ENCODE measurements at places on chromosomes 1 and 21.

GRCh38 chr1:156444407-156445001 lies 56.1 kb downstream of the MEF2D start:
- DNase-seq, result peak; percentile 67

- peak; percentile 83 for DNase-seq
Measured at GRCh38 chr21:43345746-43346409, 81.1 kb downstream of the SIK1 start.

DNA sequence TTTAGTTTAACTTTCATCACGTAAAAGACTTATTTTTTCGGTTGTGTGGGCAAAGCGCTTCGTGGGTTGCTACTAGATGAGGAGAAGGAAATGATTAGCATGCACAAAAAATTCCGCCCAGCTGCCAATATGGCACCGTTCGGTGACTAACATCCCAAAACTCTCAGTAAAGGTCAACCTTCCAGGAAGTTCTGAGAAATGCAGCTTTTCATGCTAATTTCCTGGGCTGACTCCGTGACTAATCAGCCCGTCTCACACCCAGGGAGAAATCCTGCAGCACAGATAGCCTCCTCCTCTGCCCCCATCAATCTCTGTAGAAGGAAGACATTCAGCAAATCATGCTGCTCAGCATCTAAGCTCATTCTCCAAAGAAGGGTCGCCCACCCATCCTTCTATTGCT lies 34.1 kb downstream of the TMCO4 start:
- no peak for DNase-seq

DNA sequence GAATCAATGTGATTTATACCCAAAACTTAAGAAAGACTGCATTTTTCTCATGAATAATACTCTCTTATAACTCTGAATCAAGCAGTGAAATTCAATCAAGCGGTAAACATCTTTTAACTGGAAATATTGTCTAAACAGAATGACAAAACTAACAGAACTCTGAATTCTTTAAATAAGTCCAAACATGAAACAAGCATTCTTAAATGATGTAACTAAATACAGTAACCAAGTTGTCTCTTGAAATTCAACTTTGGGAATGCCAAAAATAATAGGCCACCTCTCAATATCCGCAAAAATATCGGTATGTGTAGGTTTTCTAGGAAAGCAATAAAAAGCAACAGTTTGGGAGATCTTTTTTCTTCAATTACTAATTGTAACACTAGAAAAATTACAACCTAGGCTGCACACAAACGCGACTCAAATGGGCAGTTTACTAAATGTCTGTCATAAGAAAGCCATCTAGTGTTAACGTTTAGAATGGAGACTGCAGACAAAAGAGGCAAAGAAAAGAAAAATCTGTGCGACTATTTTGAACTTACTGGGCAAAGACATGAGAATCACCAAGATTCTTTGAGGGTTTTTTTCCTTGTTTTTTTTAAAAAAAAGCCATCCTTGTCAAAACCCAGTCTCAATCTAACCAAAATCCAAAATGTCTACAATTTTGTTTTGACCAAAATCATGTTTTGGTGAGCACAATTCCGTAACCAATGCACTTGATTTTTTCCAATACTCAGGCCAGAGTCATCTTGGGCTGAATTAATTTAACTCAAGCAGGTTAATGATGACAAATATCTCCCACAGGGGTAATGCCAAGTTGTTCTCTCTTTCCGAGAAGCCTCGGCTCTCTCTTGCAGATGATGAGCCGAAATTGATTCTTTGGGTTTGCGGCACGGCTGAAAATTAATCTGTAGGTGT lies 1.3 kb downstream of the SIPA1L2 start:
- DNase-seq, result peak; percentile 54

GRCh38 chr1:230737622-230738262 lies 9.4 kb upstream of the CAPN9 start:
- peak; percentile 23 for DNase-seq

DNA sequence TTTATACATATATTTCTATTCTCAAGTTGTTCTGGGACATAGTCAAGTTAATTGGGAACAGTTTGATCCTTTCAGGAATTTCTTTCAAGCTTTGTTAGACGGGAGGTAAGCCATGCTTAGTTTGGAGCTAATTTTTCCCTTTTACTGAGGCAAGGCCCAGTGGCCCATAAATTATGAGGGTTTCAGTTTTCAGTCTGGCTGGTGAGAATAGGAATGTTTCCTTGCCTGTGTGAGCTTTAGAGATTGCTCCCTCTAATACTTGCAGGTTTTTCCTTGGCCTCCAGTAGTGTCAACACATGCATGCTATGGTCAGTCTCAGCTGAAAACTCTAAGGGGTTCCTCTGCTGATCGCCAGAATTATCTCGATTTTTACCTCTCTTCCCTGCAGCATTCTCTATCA lies 14.1 kb upstream of the PHGDH start:
- no peak for DNase-seq

GRCh38 chr1:77036560-77036959 lies 169.3 kb downstream of the ST6GALNAC5 start:
- peak; percentile 37 for DNase-seq

DNA sequence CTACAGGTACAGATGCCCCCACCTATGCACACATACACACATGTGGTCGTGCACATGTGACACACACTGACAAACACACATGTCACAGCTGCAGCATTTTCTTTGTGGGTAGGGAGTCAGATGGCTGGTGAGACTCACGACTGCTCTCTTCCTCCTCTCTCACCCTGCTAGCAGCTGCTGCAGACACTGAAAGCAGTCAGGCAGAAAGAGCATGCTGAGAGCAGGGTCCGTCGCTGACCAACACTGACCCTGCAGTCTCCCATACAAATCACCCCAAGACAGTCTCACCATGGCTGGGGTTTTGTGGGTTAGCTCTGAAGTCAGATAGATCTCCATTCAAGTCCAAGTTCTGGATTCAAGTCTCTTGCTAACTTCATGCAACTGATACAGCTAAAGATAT lies 188.3 kb downstream of the ASTN1 start:
- no peak for DNase-seq

DNA sequence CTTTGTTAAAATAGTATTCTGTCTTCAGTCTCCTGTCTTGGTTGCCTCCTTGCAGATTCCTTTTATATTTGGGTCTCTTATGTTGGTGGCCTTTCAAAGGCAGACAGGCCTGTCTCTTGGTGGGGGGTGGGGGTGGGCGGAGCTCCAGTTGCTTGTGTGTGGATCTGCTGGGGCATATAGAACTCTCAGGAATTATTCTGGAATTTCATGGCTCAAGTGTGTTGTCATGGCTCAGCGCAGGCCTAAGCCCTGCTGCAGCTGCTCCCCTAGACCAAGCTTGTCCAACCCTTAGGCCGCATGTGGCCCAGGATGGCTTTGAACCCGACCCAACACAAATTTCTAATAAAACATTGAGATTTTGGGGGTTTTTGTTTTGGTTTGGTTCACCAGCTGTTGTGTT lies 8.0 kb downstream of the C1orf35 start:
- no peak for DNase-seq

GRCh38 chr1:27646676-27647075 lies 11.7 kb upstream of the FGR start:
- no peak for DNase-seq

DNA sequence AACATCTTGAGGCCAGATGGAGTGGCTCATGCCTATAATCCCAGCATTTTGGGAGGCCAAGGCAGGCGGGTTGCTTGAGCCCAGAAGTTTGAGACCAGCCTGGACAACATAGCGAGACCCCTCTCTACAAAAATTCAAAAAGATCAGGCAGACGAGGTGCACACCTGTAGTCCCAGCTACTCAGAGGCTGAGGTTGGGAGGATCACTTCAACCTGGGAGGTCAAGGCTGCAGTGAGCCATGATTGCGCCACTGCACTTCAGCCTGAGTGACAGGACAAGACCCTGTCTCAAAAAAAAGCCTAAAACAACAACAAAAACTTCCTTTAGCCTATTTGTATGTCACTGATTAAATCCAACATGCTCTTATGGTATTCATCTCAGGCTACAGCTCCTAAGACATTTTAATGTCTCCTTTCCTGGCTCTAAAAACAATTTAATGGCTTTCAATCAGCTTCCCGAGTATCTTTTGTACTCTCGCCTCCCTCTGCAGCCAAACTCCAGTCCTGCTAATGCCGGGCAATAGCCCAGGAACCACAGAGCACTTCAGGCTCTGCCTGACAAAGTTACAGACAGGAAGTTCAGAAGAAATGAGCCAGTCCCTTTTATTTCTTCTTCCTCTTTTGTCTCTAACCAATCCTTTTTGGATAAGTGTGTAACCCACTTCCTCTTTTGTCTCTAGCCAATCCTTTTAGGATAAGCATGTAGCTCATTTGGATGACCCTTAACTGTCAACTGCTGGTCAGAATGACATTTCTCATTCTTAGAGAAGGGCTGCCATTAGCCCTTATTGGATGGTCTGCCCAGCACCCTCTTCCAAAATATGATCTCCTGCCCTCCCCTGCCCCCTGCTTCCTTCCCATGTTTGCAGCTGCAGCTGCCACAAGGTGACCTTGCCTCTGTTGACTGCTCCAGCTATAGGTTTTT lies 6.6 kb upstream of the DOP1B start:
- peak; percentile 94 for DNase-seq

- DNase-seq, result peak; percentile 34
Measured at GRCh38 chr1:59743324-59744091, 71.2 kb upstream of the HOOK1 start.

GRCh38 chr1:241286486-241286885 lies 70.5 kb downstream of the RGS7 start:
- DNase-seq, result no peak

- DNase-seq, result no peak
Measured at GRCh38 chr1:180186831-180187230, 32.2 kb downstream of the QSOX1 start.

DNA sequence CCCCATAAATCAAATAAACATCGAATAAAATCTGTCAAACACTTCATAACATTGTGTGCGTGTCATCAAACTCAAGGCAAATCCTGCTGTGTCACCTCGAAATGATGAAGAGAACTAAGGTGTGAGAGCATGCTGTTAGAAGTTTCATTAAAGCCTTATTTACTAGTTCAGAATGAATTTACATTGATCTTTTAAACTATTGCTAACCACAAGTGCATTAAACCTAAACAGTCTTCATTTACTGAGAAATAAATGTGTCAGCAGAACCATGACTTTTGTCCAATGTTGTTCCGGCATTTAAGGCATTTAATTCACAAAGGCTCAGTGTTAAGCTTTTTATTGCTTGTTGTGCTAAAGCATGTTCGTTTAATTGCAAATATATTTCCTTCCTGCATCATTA lies 474.4 kb downstream of the SETD4 start:
- DNase-seq, result no peak

- no peak for DNase-seq
Measured at GRCh38 chr1:109901141-109901523, 9.5 kb upstream of the CSF1 start.

GRCh38 chr1:5916572-5917280 lies 75.5 kb downstream of the NPHP4 start:
- no peak for DNase-seq

GRCh38 chr1:156090138-156090839 lies 8.0 kb upstream of the MEX3A start:
- peak; percentile 62 for DNase-seq

DNA sequence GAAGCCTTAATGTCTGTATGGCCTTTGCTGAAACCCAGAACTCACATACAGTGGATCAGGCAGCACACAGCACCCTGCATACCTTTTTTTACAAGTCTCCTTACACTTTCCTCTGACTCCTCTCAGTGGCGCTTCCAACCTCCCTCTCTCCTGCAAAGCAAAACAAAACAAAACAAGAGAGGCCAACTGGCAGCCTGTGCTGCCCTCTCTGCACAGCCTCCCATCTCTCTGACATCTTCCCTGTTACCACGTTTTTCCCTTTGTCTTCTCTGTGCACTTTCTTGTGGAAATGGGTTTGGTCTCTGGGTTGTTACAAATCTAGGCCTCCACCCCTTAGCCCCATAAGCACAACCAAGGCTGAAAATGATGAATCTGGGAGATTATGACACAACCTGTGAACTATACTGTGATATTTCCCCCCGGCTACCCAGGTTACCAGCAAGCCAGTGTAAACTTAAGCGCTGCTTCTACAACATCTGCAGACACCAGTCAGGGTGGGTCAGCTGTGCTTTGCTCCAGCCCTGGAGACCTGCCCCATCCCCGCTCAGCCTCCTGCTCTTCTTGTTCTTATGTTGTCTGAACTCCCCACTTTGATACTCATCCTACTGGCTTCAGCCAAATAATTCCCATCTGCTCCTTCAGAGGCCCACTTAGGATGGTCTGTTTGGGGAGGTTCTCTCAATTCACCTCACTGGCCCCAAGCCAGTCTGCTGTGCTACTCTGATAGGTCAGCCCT lies 54.9 kb upstream of the FMOD start:
- DNase-seq, result no peak

DNA sequence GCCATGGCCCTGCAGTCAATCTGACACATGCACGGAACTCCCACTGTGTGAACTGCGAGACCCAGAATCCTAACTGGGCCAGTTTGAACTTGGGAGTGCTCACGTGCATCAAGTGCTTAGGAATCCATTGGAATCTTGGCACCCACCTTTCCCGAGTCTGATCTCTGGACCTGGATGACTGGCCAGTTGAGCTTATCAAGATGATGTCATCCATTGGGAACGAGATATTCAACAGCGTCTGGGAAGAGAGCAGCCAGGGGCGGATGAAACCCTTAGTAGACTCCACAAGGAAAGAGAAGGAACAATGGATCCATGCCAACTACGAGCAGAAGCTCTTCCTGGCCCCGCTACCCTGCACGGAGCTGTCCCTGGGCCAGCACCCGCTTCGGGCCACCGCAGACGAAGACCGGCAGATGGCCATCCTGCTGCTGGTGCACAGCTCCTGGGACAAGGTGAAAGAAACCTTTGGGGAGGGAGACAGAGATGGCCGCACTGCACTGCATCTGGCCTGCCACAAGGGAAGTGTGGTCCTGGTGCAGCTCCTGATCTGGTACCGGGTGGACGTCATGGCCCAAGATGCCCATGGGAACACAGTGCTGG lies 3.1 kb upstream of the TDRD5 start:
- no peak for DNase-seq

- DNase-seq, result no peak
Measured at GRCh38 chr1:231266811-231267322, 25.9 kb downstream of the GNPAT start.

- no peak for DNase-seq
Measured at GRCh38 chr1:178004926-178005391, 35.1 kb upstream of the SEC16B start.

DNA sequence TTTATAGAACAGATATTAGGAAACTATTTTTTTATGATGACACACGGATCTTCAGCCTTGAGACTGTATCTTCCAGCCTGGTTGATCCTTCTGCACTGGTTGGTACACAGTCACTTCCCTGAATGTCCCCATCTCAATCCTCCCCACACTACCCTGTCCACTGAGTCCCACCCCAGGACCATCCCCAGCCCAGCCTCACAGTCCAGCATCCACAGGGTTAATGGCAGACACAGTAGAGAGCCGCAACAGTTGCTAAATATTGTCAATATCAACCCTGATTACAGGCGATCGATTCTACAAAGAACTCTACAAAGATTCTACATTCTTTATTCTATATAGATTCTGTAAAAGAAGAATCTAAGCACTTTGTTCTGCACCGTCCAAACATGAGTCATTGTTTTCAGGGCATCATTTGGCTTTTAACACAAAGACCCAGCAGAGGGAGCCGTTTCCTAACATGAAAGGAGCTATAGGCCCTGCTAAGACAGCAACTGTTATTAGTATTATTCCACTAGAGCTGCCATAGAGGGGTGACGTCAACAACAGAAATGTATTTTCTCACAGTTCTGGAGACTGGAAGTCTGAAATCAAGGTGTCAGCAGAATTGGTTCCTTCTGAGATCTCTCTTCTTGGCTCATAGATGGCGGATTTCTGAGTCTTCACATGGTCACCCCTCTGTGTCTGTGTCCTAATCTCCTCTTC lies 30.1 kb upstream of the IFNAR2 start:
- peak; percentile 88 for DNase-seq
